ENCODE measurements at places on chromosomes 13 and 19.

- DNase-seq, result no peak
Measured at GRCh38 chr13:101584331-101584730, 131.9 kb downstream of the ITGBL1 start.

- no peak for DNase-seq
Measured at GRCh38 chr13:42971691-42972347, 20.2 kb downstream of the EPSTI1 start.

GRCh38 chr19:51417810-51418157, 342 bp upstream of the SIGLEC10 start:
- no peak for DNase-seq

- no peak for DNase-seq
Measured at GRCh38 chr13:100668408-100668807, 6.2 kb downstream of the TMTC4 start.
